ENCODE measurements at places on chromosomes 4 and X. TPM values are rescaled to one million over a fixed set of nuclear protein-coding genes. Genes with fewer than 3 reads are reported as not detected.

Gene SYTL4
- 3.6 TPM for total RNA-seq

- no peak for DNase-seq
Observed at GRCh38 chr4:99135541-99136162, 8.4 kb downstream of the ADH4 start.

DNA sequence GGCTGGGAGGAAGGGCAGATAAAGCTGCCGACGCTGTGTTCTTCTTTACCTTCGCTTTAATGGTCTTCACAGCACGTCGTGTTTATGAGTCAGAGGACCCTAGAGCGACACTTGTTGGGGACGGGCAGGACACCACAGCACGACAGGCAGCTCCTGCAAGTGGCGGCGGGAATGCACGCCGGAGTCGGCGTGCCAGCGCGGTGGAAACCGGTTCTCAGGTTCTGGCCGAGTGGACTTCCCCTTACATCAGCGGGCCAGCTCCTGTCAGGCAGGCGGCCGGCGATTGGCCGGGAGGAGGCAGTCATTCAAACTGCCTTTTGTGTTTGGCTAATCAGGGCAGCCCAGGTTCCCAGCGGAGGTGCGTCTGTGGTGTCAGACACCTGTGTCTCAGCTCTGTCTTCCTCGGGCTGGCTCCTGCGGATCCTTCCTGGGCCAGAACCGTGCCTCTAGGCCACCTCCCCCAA is 150.9 kb downstream of the SHROOM3 start:
- peak; percentile 78 for DNase-seq

DNA sequence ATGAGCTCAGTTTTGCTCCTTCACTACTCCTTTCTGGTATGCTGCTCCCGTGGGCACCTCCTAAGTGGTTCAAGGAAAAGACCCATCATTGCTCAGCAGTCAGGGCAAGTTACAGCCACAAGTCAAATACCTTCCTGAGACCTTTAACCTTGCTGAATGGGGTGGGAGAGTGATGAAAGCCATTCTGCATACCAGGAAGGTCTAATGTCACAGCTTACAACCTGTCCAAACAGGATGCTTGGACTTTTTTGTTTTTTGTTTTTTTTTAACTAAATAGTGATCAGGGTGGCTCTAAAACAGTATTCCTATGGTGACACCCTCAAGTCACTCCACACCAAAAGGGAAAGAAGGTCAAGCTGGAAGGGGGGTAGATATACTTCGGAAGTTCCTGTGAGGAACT is 93.1 kb downstream of the GPC3 start:
- DNase-seq: no peak

DNA sequence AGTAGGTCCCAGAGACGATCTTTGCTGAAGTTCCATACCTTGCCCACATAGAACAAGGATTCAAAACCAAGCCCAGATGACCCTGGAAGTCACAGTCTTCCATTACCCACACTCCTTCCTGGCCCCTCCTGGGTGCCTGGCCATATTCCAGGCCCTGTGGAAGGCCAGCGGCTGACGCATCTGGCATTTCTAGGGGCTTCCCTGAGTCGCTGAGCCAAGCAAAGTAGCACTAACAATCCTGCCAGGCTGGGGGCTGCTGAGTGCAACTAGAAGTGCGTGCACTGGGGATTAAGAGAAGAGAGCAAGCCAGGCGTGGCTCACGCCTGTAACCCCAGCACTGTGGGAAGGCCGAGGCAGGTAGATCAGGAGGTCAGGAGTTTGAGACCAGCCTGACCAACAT is 175.2 kb upstream of the CPEB2 start:
- DNase-seq: no peak

- no peak for DNase-seq
Observed at GRCh38 chrX:45323387-45323786, 122.7 kb upstream of the DIPK2B start.

DNA sequence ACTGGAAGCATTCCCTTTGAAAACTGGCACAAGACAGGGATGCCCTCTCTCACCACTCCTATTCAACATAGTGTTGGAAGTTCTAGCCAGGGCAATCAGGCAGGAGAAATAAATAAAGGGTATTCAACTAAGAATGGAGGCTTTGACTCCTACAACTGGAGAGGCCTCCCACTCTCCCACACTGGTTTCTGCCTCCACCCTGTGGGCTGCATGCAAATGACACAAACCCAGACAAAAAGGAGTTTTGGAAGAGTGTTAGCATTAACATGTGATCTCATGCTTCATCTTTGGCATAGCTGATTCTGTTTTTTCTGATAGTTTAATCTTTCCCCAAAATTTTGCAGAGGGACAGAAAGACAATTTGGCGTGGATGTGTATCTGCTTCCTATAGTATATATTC is 80.8 kb upstream of the IQCM start:
- DNase-seq: no peak

DNA sequence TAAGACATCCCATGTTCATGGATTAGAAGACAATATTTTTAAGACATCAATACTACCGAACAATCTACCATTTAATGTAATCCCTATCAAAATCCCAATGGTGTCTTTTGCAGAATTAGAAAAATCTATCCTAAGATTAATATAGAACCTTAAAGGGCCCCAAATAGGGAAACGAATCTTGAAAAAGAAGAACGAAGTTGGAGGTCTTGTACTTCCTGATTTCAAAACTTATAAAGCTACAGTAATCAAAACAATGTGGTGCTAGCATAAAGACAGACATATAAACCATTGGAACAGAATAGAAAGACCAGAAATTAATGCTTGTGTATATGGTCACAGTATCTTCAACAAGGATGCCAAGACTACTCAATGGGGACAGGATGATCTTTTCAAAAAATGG is 42.0 kb downstream of the CENPE start:
- no peak for DNase-seq

- no peak for DNase-seq
Observed at GRCh38 chrX:143854006-143854405, 29.9 kb upstream of the UBE2NL start.
